ENCODE measurements at places on chromosomes 6 and 20.
A peak's percentile ranks its signal among the peaks of the same experiment; 100 is the strongest.

GRCh38 chr20:34473262-34473883 lies 42.8 kb upstream of the DYNLRB1 start:
- peak; percentile 56 for DNase-seq

GRCh38 chr6:95325916-95326315 lies 251.4 kb upstream of the MANEA start:
- no peak for DNase-seq

DNA sequence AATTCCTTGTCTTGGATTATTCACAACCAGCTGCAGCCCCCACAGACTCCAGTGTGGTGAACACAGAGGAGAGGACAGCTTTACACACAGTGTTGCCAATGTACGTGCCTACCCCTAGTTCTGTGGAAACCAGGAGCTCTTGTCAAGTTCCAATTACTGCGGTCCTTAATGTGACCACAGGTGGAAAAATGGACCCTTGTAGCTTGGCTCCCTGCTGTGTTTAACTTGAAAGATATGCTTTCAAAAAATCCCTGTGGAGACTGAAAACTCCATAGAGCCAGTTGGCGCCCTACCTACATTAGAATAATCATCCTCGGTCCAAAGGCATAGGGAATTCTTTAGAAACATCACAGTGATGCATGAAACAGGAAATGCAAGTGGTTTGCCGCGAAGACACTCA lies 118.3 kb upstream of the SLC22A23 start:
- DNase-seq, result no peak

DNA sequence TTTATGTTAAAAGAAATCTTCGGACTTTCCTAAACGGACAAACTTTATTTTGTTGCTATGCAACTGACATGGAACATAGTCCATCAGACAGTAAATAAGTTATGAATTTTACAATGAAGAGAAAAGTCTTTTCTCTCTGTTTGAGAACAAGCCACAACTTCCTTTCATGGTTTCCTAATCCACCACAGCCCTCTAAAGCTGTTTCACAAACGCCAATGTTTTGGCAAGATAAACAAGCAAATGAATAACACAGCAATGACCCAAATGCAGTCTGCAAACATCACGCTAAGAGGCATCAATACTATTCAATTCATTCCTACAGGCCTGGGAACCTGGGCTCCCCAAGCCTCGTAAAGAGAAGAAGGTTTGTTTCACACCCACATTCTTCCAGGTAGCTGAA lies 60.4 kb downstream of the HAO1 start:
- no peak for DNase-seq

DNA sequence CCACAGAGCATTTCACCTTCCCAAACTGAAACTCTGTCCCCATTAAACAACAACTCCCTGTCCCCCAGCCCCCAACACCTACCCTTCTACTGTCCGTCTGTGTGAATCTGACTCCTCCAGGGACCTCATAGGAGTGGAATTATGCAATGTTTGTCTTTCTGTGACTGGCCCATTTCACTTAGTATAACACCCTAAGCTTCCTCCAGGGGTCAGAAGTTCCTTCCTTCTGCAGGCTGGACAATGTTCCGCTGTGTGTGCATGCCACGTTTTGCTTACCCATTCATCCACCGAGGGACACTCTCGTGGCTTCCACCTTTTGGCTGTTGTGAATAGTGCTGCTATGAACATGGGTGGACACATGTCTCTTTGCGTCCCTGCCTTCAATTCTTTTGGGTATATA lies 37.6 kb upstream of the MPC1 start:
- DNase-seq, result no peak

DNA sequence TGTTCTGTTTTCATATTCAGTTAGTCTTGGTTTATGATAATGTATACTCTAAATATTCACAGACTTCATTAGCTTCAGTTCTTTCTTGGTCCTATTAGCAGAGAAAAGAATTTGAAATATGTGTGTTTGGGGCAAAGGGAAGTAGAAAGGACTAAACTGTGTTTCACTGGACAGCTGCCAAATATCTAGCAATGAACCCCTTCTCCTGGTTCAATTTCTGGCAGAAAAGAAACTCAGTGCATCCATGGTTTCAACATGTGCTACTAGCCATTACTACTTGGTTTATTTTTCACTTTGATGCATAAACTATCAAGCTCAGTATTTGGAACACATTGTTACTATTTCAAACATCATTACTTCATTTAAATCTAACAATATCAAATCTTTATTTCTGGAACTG lies 43.6 kb downstream of the FBXL4 start:
- no peak for DNase-seq

GRCh38 chr6:30537931-30538330 lies 18.4 kb downstream of the GNL1 start:
- DNase-seq, result no peak

DNA sequence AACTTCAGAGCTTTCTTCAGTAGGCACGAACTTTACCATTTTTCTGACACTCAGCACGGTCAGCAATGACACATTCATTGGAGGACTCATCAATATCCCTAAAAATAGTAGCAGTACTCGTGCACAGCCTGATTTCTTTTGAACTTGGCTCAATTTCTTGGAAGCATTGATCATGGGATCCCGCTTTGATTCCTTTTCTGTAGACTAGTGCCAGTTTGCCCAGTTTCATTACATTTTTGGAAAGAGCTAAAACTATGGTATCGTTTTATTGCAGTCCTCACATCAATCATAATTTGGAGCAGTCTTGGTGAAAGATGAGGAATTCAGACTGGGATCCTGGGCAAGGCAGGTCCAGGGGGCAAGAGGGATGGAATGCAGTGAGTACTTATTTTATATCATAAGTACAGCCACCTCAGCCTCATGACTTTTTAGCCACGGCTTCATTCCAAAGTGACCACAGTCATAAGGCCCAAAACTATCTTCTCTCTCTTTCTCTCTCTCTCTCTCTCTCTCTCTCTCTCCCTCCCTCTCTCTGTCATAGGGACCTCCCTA lies 170.9 kb upstream of the AKAP12 start:
- DNase-seq, result no peak

DNA sequence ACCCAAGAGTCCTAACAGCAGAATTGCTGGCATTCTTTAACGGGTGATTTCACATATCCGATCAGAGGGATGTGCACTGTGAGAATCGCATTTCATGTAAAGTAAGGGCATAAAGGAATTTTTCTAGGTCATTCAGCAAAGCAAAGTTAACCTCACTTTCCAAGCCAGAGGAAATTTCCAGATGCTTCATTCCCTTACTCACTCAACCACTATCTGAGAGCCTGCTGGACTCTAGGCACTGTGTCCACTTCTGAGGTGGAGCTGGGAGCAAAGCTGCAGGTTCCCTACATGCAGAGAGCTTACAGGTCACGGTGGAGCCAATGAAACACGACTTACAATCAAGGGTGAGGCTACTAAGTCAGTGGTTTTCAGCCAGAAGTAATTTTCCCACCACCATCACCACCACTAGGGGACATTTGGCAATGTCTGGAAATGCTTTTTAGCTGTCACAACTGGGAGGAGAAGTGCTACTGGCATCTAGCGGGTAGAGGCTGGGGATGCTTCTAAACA lies 34.5 kb upstream of the TSHZ2 start:
- DNase-seq, result no peak

DNA sequence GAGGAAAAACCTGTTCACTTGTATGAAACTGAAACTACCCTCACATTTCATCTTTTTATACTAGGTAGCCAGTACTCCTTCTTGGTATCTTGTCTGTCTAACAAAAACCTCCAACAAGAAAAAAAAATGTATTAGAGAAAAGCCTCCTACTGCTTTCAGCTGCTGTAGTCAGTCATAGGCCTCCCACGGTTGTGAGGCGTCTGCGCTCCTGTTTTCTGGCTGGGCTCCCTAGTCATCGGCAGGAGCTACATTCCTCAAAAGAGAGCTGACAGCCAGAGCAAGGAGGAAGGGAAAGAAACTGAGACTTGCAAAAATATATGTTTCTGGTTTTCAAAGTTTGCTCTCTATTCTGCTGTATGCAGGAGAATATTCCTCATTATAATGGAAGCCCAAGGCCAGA lies 517.0 kb downstream of the LMBRD1 start:
- DNase-seq, result no peak

DNA sequence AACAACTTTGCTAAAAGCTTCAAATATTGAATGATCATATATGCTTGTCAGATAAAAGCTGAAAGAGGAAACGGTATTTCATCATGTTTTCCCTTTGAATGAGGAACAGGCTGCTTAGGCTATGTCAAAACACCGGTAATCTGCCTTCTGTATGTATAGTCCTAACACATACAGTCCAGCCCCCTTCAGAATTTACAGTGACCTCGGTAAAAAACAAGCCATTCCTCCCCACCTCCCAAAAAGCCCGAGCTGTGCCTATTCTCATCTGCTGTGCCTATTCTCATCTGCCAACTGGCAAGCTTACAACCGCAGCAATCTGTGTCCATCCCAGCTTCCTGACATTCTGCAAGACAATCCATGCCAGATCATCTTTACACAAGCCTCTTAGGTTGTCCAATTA lies 26.8 kb upstream of the UBE2J1 start:
- no peak for DNase-seq

DNA sequence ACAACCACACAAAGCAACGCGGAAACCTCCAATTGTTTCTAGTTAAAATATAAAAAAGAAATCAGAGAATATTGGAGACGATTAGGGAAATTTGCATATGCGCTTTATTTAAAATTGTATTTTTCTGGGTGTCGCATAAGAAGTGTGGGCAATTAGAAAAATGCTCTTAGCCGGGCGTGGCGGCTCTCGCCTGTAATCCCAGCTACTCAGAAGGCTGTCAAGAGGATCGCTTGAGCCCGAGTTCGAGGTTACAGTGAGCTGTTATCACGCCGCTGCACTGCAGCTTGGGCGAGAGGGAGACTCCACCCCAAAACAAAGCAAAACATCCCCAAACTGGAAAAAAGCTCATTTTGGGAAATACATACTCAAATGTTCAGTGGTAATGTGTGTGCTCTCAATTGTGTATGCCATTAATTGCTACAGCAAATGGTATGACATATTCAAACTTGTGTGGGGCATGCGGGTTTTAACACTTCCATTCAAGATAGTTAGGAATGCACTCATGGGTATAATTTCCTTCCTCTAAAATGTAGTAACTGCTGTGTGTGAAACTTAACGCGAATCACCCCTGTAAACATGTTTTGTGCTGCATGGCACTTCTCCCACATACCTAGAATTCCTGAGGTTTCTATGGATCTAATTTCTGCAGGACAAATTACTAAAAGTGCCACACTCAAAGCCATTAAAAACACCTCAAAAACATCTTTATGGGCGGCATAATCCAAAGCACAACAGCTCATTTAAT lies 54.7 kb upstream of the HFE start:
- DNase-seq, result peak; percentile 70

DNA sequence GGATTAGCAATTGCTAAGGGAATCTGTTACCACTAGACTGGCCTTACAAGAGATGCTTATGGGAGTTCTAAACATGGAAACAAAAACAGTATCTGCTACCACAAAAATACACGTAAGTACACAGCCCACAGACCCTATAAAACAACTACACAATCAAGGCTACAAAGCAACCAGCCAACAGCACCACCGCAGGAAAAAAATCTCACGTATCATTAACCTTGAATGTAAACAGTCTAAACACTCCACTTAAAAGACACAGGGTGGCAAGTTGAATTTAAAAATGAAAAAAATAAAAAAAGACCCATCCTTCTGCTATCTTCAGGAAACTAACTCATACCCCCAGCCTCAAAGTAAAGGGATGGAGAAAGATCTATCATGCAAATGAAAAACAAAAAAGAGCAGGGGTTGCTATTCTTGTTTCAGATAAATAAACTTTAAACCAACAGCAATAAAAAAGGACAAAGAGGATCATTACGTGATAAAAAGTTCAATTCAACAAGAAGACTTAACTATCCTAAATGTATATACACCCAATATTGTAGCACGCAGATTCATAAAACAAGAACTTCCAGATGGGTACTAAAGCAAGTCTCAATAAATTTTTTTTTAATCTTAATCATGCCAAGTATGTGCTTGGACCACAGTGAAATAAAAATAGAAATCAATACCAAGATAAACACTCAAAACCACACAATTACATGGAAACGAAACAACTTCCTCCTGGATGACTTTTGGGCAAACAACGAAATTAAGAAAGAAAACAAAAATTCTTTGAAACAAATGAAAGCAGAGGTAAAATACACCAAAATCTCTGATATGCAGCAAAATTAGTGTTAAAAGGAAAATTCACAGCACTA lies 52.3 kb downstream of the RNGTT start:
- no peak for DNase-seq

- no peak for DNase-seq
Observed at GRCh38 chr20:46998477-46999240, 104.0 kb downstream of the EYA2 start.

DNA sequence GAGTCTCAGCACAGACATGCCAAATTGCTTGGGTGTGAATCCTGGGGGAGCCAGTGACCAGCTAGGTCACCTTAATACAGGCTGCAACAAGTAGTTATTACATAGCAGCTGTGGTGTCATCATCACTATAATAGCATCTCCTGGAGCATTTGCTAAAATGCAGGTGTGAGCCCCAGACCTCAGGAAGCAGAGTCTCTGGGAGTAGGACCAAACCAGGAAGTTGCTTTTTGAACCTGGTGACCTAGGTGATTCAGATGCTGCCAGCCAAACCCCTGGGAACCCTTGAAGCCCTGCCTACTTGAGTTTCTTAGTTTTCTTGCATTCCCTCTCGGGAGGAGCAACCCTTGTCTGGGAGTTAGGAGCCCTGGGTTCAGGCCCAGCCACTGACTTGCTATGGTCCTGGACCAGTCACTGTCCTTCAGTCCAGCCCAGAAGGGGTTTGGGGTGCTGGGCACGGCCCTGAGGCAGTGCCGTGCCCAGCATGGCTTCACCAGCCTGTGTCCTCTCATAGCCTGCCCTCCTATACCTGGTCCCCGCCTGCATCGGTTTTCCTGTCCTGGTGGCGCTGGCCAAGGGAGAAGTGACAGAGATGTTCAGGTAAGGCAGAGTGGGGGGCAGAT lies 39.3 kb upstream of the ID1 start:
- DNase-seq, result no peak

GRCh38 chr20:48788486-48789072 lies 39.2 kb downstream of the PREX1 start:
- DNase-seq, result peak; percentile 33

- DNase-seq, result no peak
Observed at GRCh38 chr6:74853991-74854390, 351.9 kb downstream of the COL12A1 start.

- no peak for DNase-seq
Observed at GRCh38 chr6:161228921-161229591, 44.8 kb downstream of the AGPAT4 start.

- DNase-seq, result no peak
Observed at GRCh38 chr6:158760618-158761250, 58.4 kb downstream of the EZR start.

- DNase-seq, result no peak
Observed at GRCh38 chr6:45709781-45710220, 305.9 kb downstream of the CLIC5 start.

DNA sequence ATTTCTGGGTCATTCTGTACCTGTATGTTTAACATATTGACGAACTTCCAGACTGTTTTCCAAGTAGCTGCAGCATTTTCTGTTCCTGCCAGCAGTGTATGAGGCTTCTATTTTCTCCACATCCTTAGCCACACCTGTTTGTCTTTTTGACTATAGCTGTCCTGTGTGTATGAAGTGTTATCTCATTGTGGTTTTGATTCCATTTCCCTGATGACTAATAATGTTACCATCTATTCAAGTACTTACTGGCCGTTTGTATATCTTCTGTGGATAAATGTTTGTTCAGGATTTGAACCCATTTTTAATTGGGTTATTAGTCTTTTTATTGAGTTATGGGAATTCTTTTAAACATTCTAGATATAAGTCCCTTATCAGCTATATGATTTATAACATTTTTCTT lies 95.2 kb downstream of the JAG1 start:
- DNase-seq, result no peak

- DNase-seq, result no peak
Observed at GRCh38 chr6:27980111-27980510, 23.1 kb downstream of the OR2B6 start.

Data from NCI-H524 (cell line).